ENCODE measurements at places on chromosomes 7 and 10.

GRCh38 chr10:22652988-22653481 is 61.3 kb downstream of the PIP4K2A start:
- DNase-seq, result no peak

- DNase-seq, result no peak
Observed at GRCh38 chr7:17242504-17242903, 55.9 kb upstream of the AHR start.

DNA sequence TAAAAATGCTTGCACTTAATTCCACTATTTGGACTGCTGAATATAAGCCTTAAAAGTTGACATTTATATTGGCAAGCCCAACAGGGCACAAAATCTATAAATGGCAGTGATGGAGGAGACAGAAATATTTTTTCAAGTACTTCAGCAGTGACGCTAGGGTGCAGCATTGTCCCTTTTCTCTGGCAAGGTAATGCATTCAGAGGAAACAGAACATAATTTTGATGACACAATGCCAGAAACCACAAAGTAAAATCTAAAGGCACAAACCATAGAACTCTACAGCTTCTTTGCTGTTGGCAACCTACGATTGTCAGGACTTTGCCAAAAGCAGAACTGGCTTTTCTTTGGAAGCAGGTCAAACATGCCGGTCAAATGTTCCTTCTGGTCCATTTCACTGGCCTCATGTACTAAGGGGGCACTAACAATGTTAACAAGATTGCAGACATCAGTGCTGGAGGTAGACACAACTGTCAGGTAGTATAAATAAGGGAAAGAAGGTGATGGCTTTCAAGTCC is 30.9 kb upstream of the FAM133B start:
- peak; percentile 27 for DNase-seq

DNA sequence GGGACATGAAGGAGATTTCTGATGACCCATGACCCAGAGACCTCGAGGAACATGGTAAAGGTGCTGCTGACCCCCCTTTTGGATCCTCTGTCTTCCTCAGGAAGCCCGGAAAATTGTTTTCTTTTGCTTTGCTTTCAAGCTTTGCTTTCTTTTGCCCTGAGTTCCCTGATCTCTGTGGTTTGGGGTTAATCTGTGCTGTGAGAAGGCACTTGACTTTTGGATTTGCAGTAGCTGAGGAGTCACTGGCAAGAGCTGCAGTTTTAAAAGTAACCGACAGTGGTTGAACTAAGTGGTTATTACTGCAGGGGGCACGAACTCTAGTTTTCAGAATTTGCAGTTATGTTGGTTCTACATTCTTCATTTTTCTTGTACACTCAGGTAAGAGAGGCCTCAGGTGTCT is 53.0 kb downstream of the PDZD8 start:
- no peak for DNase-seq
